AG08395 (cell line): ENCODE measurements at places on chromosomes 7 and 10.

DNA sequence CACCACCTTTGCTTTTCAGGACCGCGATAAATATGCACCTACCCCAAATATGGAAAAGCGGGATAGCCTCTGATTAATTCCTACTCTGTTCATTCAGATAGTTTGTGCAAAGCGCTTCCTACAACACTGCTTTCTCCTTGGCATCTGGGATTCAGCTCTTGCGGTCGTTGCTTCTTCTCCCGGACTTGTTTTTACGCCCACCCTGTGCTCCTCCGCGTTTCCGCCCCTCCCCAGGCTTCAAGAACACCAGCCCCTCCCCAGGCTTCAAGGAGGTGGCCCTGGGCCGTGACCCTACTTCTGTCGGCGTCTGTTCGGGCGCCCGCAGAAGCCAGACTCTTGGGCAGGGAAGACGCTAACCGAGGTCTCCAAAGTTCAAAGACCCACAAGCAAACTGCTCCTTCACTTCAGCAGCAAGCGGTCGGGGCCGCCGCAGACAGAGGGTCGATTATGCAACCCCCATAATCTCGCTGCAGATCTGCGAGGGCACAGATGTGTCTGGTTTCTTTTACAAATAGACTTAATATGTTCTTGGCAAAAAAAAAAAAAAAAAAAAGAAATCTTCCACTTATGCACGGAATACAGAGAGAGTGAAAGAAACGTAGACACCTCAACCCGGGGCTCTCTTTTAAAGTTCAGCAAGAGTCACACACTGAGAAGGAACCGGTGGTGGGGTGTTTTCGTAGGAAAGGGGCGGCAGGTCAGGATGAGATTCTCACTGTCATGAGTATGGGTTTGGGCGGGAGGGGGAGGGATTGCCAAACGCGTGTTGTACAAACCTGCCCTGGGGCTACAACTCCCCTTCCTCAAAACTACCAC lies 1.9 kb downstream of the DLX5 start:
- DNase-seq, result no peak

DNA sequence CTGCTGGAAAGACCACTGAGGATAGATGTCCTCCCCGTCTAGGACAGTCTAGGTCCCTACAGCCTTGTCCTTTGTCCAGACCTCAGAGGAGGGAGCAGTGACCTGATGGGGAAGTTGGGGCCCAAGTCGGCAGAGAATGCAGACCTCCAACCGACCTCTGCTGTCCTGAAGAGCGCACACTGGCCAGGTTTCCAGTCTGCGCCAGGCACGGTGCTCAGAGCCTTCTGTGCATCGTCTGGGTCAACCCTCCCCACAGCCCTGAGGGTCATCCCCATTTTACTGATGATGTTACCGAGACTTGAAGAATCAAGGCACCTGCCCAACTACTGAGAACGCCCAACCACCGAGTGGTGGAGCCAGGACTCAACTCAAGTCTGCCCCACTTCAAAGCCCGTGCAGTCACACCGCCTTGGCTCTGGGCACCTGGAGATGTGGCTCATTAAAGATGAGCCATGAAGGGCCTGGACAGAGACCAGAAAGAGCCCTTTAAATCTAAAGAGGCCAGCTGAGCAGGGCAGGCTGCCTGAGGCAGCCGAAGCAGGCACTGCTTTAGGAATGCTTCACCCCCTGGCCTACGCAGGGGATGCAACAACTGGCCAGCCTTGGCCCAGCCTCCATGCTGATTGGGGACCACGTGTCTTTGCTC lies 4.4 kb downstream of the ITPRIP start:
- DNase-seq, result no peak

- DNase-seq, result no peak
Measured at GRCh38 chr7:27834179-27834921, 94.4 kb downstream of the TAX1BP1 start.

GRCh38 chr7:24425664-24426063 lies 141.7 kb downstream of the NPY start:
- DNase-seq, result no peak

DNA sequence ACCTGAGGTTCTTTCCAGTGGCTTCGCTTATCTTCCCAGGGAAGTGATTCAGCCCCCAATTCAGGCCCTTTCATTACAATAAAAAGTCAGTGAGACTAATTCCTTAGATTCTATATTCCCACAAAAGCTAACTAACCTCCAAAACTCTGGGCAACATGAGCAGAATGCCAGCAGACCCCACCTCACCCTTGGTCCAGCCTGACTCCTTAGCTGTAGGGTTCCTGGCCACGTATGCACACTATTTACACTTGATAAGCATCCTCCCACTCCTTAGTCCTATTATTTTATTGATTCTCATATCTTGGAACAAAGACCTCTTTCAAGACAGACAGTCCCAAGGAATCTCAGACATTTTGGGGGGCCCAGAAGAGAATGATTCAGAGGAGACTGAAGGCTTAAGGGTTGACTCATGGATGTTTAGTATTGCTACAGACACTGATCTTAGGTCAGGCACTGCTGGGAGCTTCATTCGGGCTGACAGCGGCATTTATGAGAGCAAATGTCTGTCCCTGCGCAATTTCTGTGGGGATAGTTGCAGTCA lies 162.6 kb upstream of the GDF10 start:
- DNase-seq, result peak; percentile 74

- DNase-seq, result no peak
Measured at GRCh38 chr10:21217748-21218367, 307.6 kb downstream of the SKIDA1 start.

DNA sequence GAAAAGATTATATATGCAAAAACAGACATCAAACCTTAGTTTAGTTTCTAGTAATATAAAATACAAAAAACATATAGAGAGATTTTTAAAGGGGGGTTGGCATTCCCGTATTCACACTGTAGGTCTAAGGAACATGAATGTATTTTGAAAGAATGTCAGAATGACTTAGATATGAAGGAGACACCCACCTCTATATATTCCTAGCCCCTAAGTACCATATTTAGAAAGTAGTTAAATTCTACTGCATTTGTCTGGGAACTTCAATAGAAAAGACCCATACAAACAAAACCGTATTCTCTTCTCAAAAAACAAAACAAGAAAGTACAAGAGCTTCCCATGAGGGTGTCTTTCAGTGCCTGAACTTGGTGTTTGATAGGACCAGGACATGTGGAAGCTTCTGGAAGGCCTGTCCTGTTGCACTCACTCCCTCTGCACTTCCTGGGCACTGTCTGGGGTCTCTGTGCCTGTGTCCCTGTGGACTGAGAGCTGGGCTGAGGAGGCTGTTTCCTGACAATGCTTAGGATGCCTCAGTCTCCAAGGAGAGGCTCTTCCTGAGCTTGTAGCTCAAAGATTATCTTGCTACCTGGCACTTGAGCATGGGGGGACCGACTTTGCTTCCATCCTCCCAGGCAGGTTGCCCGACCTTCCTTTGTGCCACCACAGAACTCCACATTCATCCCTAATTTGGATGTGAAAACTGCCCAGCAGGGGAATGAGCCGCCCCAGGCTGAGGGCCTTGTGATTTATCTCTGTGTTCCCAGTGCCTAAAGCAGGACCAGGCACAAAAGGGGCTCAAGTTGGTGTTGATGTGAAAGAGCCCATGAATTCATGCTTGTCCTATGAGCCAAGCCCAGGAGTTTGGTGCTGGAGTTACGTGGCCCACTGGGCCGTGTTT lies 44.4 kb upstream of the KLF6 start:
- no peak for DNase-seq

DNA sequence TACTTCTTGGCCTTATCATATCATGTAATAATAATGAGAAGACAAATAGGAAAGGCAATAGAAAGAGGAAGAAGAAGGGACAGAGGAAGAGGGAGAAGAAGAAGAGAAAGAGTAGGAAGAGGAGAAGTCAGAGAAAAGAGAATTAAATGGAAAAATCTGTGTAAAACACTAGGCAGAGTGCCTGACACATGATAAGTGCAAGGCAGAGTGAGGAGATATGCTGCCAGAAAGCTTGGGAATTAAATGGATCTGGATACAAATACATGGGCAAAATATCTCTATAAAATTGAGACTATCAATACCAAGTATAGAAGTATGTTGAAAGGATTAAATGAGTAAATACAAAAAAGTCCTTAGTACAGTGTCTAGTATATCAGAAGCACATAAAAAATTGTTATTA lies 124.8 kb downstream of the CACNA2D1 start:
- no peak for DNase-seq

- DNase-seq, result no peak
Measured at GRCh38 chr10:52229291-52229931, 84.7 kb upstream of the DKK1 start.

- no peak for DNase-seq
Measured at GRCh38 chr7:18993933-18994668, 123.3 kb downstream of the TWIST1 start.

DNA sequence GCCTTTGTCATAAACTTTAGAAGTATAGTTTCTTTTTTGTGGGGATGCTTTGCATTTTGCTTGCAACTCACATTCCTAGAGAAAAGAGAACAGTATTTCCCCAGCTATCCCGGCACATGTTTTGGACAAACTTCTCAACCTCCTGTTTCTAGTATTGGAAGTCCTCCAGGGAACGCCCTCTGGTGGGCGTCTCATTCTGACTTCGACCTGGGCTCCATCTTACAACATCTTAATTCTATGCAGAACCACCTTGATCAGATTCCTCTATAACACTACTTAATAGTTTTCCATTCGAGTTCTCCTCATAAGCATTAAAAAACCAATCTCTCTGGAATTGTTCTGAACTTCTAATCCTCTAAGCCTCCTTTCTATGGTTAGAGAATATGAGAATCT lies 139.5 kb upstream of the FZD8 start:
- no peak for DNase-seq
